ENCODE measurements at places on chromosomes 4 and X.

- no peak for DNase-seq
Measured at GRCh38 chr4:41874398-41874797, 60.8 kb upstream of the TMEM33 start.

DNA sequence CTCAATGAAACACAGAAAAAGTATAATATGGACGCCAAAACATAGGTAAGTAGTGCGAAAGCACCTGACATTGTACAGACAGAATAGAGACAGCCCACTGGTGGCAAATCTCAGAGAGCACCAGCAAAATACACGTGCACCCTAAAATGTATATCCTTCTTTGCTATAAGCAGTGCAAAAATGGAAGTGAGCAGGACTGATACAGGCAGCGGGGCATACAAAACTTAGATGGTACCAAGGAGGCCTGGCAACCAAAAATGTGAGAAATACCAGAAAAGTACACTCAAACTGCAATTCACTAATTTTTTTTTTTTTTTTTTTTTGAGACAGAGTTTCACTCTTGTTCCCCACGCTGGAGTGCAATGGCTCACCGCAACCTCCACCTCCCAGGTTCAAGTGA, 63.9 kb downstream of the EIF4E start:
- DNase-seq: no peak

- DNase-seq: no peak
Measured at GRCh38 chr4:98374643-98375042, 113.5 kb downstream of the RAP1GDS1 start.

GRCh38 chr4:125827696-125828052, 512.9 kb downstream of the FAT4 start:
- DNase-seq: no peak

DNA sequence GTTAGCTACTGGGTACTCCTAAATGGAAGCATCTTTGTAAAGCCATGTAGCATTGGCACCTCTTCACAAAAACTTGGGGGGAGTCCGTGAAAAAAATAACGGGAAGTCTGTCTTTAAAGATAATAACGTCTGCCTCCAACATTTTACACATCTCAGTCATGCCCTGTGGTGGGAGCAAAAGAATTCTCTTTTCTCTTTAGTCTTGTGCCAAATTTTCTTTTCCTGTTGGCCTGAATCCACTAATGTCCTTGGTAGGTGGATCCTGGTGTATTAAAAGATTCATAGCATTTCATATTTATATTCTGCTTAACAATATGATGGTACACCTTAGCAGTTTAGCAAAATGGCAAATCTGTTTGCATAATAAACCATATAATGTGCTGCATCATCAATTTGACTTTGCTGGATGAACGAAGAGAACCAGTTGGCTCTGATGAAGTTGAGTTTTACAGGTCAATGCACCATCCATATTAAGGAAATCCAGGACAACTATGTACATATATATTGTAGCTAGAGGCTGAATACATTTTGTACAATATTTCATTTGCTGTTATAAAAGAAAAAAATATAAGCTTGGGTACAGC, 746.4 kb upstream of the MAGEB2 start:
- no peak for DNase-seq

- no peak for DNase-seq
Measured at GRCh38 chr4:75248770-75249407, 265.3 kb downstream of the RCHY1 start.

DNA sequence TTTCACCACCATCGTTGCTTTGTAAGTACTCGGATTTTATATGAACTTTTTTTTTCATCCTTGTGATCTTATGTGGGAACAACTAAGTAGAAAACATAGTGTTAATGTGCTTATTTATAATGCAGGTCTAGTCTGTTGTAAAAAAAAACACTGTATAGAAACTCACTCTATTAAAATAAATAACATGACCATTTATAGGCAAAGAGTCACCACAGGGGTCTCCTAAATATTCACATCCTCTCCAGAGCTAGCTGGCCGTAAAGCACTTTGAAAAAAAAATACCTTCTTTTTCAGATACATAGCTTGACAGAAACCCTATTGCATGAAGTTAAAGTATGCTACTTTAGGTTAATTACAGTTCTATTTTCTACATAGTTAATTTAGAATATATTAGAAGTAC, 11.2 kb downstream of the TMEM184C start:
- DNase-seq: no peak
